ENCODE measurements at places on chromosomes 13 and 19.

DNA sequence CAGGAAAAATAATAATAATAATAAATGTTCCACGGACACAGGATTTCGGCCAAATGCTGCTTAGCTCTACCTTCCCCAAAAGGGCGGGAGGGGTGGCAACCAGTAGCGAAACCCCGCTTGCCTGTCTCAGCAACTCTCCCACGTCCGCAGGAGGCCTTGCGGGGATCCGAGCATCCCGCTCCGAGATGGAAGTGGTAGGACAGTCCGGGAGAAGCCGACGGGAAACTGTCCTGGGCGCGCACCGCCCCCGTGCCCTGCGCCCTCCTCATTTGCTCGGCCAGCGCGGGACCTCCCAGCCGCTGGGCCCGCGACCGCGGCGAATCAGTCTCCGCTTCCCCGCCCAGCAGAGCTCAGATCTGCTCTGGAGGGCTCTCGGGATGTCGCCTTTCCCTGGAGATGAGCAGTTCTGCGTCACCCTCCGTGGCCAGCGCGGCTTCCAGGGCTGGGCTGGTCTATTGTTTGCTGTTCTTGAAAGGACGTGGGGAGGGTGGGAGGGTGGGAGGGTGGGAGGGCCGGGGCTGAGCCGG, 48.9 kb upstream of the PABPC3 start:
- no peak for DNase-seq

DNA sequence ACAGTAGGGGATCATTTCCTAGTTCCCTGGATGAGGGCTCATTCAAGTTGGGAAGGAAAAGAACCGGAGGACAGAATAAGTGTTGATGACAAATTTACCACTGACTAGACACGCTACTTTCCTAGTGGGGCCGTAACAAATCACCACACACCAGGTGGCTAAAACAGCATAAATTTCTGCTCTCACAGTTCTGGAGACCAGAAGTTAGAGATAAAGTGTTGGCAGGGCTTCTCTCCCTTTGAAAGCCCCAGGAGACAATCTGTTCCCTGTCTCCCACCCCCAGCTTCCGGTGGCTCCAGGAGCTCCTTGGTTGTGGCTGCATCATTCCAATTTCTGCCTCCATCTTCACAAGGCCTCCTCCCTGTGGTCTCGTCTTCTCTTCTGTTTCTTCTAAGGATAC, 65.4 kb upstream of the ARGLU1 start:
- no peak for DNase-seq

- no peak for DNase-seq
Measured at GRCh38 chr13:48578516-48579164, 45.8 kb upstream of the RCBTB2 start.

DNA sequence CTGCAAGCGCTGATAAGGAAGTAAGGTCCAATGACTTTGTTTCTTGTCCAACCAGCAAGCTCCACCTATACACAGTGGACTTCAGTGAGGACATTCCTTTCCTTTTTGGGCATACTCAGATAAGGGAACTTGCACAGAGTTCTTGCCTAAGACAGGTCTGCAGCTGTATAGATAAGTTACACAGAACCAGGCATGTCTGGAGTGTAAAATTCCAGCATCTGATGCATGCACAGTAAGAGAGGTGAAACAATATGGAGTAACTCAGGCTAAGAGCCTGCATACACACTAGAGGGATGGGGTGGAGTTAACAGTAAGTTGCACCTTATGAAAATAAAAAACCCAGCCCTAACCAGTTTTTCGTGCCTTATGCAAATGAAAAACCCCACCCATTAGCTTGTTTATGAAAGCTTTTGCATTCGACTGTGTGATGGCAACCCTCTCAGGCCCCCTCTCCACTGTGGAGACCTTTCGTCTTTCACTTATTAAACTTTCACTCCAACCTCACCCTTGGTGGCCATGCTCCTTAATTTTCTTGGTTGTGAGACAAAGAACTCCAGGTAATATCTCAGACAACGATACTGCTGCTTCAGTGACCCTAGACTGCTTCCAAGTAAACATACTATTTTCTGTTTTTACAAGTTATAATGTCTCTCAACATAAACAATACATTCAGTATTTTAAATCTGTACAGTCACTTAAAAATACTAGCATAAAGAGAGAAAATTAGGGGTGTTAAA, 2859.0 kb upstream of the PCDH20 start:
- DNase-seq: no peak

DNA sequence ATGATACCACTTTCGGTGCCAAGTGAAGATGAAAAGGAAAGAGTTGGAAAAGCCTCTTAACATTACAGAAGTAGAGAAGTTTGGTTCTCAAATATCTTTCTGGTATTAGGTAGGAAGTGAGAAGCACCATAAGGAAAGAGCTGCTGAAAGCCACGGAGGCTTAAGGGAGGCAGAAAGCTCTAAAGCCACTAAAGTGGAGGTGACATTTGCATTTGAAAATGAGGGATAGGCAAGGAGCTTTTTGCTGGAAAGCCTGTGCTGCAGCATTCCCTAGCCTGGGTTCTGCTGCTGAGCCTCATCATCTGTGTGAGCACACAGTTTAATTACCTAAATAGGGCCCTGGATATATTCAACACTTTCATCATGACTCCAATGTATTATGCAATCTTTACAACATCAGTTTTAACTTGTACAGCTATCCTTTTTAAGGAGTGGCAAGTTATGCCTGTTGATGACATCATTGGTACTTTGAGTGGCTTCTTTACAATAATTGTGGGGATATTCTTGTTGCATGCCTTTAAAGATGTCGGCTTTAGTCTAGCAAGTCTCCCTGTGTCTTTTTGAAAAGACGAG, 315.4 kb downstream of the RBM26 start:
- DNase-seq: no peak

- no peak for DNase-seq
Measured at GRCh38 chr13:41315443-41316047, 4.5 kb downstream of the NAA16 start.

GRCh38 chr19:9819596-9819909, 674 bp upstream of the FBXL12 start:
- DNase-seq: no peak

DNA sequence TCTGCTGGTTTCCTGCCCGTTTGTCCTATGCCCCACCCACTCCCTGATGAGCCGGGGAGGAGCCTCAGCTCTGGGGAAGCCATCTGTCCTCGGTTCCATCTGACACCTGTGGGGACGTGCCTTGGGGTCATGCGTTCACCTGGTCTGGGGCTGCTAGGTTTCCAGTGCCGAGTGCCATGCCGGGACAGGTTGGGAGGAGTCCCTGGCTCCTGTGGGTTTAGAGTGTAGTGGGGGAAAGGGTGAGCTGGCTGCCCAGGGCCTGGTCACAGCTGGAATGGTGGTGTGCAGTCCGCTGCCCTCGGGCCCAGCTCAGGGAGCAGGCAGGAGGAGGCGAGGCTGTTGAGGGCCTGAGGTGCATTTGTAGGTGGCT, 2.5 kb downstream of the KDM4B start:
- no peak for DNase-seq

DNA sequence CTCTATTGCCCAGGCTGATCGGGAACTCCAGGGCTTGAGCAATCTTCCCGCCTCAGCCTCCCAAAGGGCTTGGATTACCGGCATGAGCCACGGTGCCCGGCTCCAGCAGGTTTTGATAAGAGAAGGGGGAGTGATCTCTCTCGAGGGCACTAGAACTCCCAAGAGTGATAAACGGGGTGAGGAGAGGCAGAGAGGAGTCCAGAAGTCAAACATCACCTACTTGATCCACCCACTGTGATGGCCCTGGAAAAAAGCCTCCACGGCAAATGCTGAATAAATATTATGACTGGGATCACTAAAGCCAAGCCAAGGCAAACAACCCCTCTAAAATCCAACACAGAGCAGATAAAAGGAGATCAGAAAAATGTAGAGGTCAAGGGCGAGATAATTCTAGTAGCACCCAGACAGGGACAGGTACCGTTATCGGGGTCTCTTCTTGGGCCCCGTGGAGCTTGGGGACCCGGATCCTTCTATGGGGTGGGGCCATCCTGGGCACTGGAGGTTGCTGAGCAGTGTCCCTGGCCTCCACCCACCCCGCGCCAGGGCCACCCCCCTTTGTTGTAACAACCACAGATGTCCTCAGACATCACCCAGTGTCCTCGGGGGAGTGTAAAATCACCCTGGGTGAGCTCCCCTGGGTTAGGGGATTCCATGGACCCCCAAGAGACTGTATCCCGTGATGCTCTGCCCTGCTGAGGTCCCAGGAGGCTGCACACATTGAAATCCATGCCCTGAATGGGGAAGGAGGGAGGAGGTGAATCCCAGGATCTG, 3.7 kb upstream of the CREB3L3 start:
- DNase-seq: no peak

GRCh38 chr19:18438331-18439024, 545 bp upstream of the ISYNA1 start:
- no peak for DNase-seq

GRCh38 chr19:13718733-13719132, 45.6 kb upstream of the MRI1 start:
- no peak for DNase-seq

All from CD14-positive monocyte (primary cell).